NB4 (cell line): ENCODE measurements at places on chromosomes 5 and 9.

- no peak for DNase-seq
Observed at GRCh38 chr5:138230261-138230660, 17.1 kb upstream of the CDC23 start.

DNA sequence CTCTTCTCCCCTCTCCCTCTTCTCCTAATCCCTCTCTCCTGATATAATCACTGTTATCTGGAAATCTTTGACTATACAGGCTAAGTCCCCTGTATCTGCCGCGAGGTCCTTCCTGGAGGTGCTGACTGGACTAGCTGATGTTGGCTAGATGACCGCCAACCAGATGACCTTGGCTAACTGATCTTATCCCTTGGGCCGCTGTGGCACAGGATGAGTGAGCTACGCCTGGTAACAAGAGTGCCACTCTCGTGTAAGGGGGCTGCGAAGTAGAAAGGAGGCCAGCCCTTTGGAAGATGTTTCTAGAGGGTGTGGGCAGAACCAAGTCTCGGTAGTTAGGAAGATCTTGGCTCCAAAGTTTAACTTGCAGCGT, 345 bp upstream of the PRRC1 start:
- no peak for DNase-seq

DNA sequence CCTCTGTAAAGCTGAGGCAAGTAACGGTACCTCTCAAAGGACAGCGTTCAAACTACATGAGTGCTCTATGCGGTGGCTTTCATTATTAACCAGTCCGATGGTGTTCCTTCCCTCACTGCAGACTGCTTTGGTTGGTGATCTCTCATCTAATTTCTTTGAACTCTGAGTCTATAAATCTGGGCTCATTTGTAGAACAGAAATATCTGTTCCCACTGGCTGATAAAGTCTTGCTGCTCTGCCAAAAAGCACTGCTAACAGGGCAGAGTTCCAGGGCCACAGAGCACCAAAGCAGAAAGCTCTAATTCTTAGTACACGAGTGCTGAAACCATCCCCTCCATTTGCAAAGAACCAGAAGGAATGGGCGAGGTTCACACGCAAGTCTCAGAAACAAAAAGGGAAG, 81.9 kb downstream of the MED27 start:
- DNase-seq, result no peak

DNA sequence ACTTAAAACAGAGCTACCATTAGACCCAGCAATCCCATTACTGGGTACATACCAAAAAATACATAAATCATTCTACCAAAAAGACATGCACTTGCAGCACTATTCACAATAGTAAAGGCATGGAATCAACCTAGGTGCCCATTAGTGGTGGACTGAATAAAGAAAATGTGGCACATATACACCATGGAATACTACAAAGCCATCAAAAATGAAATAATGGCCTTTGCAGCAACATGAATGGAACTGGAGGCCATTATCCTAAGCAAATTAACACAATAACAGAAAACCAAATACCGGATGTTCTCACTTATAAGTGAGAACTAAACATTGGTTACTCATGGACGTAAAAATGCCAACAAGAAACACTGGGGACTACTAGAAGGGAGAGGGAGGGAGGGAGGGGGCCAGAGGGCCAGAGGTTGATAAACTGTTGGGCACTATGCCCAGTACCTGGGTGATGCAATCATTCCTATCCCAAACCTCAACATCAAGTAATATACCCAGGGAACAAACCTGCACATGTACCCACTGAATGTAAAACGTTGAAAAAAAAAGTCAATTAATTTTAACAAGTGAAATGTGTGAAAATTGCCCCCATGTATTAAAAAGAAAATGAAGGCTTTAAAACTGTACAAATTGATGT, 24.5 kb upstream of the GPR150 start:
- DNase-seq, result no peak

DNA sequence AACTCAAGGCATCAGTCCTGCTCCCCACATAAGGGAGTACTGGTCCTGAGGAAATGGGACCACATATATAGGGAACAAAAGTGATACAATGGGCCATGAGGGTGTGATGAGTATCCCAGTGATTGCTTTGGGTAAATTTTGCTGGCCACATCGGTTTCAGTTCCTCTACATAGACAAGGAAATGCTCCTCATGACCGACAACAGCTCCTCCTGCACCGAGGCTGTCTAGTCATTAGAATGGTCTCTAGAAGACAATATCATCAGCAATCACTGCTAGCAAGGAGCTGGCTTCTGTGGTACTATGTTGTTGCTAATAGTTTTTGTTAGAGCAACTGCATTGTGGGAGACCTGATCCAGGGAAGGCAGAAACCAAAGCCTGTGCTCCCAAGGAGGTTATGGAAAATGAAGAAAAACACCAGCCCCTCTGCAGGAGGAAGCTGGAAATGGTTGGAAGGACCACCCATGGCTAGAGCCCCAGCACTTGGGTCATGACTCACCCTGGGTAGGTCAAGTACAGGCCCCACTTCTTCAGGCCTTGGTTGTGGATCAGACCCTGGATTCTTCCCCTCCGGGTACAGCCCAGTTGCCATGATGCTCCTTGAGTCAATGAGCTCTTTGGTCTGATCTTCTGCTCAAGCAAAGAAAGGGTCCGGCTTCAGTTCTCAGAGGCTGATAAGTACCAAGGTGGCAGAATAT, 3.4 kb upstream of the CTSL start:
- peak; percentile 50 for DNase-seq
